Uterine smooth muscle cell (primary cell): ENCODE measurements at places on chromosomes 13 and 19. TPM values are rescaled to one million over a fixed set of nuclear protein-coding genes. Genes with fewer than 3 reads are reported as not detected.

The ZNF813 gene
- total RNA-seq = 3.0 and 3.1 TPM in 2 replicates

The GNG7 gene
- total RNA-seq = under 0.01 and 0.37 TPM in 2 replicates

The TNFSF9 gene
- total RNA-seq = 0.11 TPM in 1 of 2 replicates, not detected in the other

The ZNF440 gene
- 9.8 and 17.1 TPM in 2 replicates for total RNA-seq

The EPSTI1 gene
- total RNA-seq = 2.4 TPM in 2 replicates

The CD70 gene
- total RNA-seq = not detected in 2 replicates

The SIAH3 gene
- total RNA-seq = under 0.01 TPM in 2 replicates

The VSIG10L gene
- 0.22 and 0.50 TPM in 2 replicates for total RNA-seq
